ENCODE measurements at places on chromosomes 5 and 9.
A peak's percentile ranks its signal among the peaks of the same experiment; 100 is the strongest.

- DNase-seq = no peak
Observed at GRCh38 chr9:132162764-132163456, 1.1 kb downstream of the NTNG2 start.

DNA sequence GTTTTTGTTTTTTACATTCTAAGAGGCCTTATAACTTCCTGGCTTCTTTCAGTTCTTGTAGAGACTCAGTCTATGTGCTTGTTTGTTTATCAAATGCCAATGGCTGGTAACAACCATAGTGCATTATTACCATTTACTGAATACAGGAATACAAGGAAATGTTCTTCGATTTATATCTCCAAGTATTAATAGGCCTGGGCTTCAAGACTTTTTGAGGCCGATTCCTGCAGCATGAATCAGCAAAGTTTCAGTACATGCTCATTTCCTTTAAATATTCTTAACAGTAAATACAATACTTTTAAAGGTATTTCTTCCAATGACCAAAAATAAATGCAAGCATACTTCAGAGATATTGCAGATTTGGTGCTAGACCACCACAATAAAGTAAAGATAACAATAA is 535.3 kb downstream of the EFNA5 start:
- DNase-seq = no peak

- peak; percentile 50 for DNase-seq
Observed at GRCh38 chr5:140114341-140115185, 654 bp downstream of the PURA start.

- no peak for DNase-seq
Observed at GRCh38 chr9:121984726-121985402, 108.2 kb downstream of the TTLL11 start.

DNA sequence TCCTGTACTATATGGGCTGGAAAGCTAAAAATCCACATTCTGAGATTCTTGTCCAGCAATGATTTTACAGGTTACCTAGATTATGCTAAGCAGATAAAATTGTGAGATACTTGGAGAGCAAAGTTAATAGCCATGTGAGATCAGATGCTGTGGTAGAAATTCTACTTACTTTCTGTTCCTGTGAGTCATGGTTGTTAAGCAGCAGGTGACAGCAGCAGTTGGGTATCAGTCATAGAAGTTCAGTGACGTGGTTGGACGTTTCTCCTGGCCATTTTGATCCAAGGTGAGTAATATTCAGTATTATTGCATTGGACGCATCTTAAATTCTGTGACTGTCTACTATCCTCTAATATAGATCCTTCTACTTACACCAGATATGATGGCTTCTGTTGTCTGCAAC is 524.5 kb downstream of the TMEM38B start:
- DNase-seq = no peak

DNA sequence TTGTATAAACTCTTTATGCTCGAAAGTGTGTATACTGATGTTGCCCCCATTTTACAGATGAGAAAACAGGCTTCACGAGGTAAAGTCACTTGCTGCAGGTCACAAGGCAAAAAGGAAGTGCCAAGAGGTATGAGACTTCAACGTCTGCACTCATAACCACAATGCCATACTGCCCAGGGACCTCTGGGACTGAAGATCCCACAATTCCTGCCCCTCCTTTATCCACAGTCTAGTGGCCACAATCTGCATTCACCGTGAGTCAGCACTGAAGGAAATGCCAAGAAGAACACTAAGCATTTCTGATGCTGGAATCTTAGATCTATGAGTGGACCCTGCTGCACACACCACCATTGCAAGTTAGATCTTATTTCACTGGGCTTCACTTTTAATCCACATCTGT is 37.3 kb downstream of the MED27 start:
- peak; percentile 71 for DNase-seq

GRCh38 chr5:34570721-34571676 is 85.1 kb upstream of the RAI14 start:
- DNase-seq = peak; percentile 53

- DNase-seq = no peak
Observed at GRCh38 chr5:147203213-147203612, 31.6 kb upstream of the STK32A start.

GRCh38 chr9:20242510-20243189 is 379.6 kb downstream of the MLLT3 start:
- DNase-seq = no peak

DNA sequence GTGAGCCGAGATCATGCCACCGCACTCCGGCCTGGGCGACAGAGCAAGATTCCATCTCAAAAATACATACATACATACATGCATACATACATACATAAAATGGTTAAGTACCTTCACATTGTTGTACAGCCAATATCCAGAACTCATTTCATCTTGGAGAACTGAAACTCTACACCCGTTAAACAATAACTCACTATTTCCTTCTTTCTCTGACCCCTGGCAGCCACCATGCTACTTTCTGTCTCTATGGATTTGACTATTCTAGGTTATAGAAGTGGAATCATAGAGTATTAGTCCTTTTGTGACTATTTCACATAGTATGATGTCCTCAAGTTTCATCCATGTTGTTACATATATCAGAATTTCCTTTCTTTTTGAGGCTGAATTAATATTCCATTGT is 9.6 kb upstream of the KIF27 start:
- no peak for DNase-seq

- DNase-seq = no peak
Observed at GRCh38 chr9:114433086-114433485, 45.3 kb upstream of the AKNA start.

GRCh38 chr5:6411141-6411540 is 32.8 kb upstream of the MED10 start:
- DNase-seq = no peak

DNA sequence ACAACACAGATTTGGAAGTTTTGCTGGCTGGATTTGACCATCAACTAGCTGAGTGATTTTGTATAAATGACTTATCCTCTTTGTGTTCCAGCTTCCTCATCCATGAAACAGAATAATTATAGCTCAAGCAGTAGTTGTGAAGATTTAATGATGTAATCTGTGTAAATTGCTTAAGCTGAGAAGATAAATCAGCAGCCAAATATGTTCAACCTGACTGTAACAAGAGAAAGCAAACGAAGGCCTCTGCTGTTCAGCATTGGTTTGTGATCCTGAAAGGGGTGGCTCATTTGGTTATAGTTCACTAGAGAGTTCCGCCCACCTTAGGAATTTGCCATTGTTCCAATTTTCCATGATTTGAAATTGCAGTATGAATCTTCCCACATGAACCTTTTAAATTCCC is 75.7 kb upstream of the CCDC112 start:
- DNase-seq = no peak

- DNase-seq = peak; percentile 9
Observed at GRCh38 chr5:163463063-163463435, 2.6 kb downstream of the HMMR start.

DNA sequence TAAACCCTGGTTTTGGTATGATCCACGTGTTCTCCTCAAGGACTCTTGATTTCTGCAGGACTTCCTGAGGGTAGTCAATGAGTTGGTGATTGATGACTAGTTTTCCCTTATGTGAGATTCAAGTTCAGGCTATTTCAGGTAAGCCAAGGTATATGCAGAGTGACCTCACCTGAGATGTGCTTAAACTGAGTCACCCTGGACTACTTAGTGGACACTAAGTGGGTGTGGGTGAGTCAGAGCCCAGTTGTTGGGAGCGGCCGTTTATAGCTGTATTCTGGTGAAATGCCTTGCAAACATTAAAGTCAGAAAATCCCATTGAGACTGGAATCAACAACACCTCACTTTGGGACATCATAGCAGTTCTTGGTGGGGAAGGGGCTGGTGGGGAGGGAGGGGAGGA is 62.9 kb downstream of the SLC28A3 start:
- no peak for DNase-seq
